ENCODE measurements at places on chromosomes 6 and 20. TPM values are rescaled to one million over a fixed set of nuclear protein-coding genes. Genes with fewer than 3 reads are reported as not detected.

ENPP1 gene
- total RNA-seq, result 14.7 TPM

C6orf47 gene
- 15.2 TPM for total RNA-seq

GRCh38 chr6:8831366-8832152, 396.2 kb upstream of the SLC35B3 start:
- H3K27me3 ChIP-seq, result no peaks in the 10 kb centered on the region
- no peak overlapping the region for H3K4me3 ChIP-seq
- DNase-seq, result no peak
- H3K36me3 ChIP-seq, result no peaks in the 10 kb centered on the region
- H3K27ac ChIP-seq, result no peak overlapping the region

- no peaks in the 10 kb centered on the region for H3K27me3 ChIP-seq
- no peak for DNase-seq
- no peak overlapping the region for H3K27ac ChIP-seq
- H3K36me3 ChIP-seq, result peaks cover 6% of the 10 kb centered on the region
Measured at GRCh38 chr20:36243726-36244125, 7.4 kb downstream of the AAR2 start.

GTSF1L gene
- total RNA-seq, result not detected

DNA sequence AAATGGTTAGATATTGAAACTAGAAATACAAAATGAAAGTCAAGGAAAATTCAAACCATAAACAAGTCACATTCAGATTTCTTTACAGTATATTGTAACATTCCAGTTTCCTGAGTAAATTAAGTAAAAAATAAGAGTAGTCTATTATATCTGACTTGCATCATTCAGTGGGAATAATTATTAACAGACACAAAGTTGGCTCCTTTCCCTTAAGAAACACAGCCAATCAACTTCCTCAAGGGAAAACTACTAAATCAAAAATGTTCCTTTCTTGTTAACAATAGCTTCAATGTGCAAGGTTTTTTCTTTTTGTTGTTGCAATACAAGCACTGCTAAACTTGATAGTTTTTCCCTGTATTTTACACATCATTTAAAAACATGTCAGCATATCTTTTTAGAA, 33.2 kb downstream of the DNAAF9 start:
- H3K36me3 ChIP-seq, result peaks cover 40% of the 10 kb centered on the region
- no peaks in the 10 kb centered on the region for H3K27me3 ChIP-seq
- no peaks in the 10 kb centered on the region for H3K4me1 ChIP-seq

GRCh38 chr20:20446001-20446400, 78.1 kb downstream of the INSM1 start:
- H3K4me3 ChIP-seq, result no peak overlapping the region
- no peaks in the 10 kb centered on the region for H3K27me3 ChIP-seq
- no peaks in the 10 kb centered on the region for H3K4me1 ChIP-seq
- DNase-seq, result no peak
- H3K36me3 ChIP-seq, result no peaks in the 10 kb centered on the region

ECT2L gene
- not detected for total RNA-seq

ARMH2 gene
- total RNA-seq, result not detected

DNA sequence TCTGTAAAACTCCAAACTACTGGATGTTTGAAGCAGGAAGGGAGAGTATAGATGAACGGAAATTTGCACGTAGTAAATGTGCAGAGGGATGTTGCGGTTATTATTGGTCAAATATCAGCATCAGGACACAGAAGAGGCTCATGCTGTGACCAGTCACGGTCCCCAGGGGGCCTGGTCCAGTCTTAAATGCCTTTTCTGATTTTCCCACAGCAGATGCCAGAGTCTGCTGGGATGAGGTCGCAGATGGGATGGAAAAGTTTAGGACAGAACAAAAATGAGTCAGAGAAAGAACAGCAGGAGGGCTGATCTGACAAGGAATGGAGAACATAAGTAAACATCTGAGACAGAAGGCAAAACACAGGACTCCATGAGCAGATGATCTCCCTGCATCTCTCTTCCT, 11.7 kb upstream of the SIRPG start:
- DNase-seq, result no peak
- no peak overlapping the region for H3K4me3 ChIP-seq
- H3K36me3 ChIP-seq, result no peaks in the 10 kb centered on the region
- H3K27me3 ChIP-seq, result no peaks in the 10 kb centered on the region
- H3K4me1 ChIP-seq, result no peaks in the 10 kb centered on the region
- no peak overlapping the region for H3K27ac ChIP-seq

- no peak overlapping the region for H3K4me3 ChIP-seq
- H3K27ac ChIP-seq, result no peak overlapping the region
- H3K27me3 ChIP-seq, result no peaks in the 10 kb centered on the region
- no peak for DNase-seq
- no peaks in the 10 kb centered on the region for H3K4me1 ChIP-seq
- H3K36me3 ChIP-seq, result no peaks in the 10 kb centered on the region
Measured at GRCh38 chr20:18066421-18067333, 9.0 kb upstream of the OVOL2 start.

- no peak for DNase-seq
- no peaks in the 10 kb centered on the region for H3K36me3 ChIP-seq
- H3K4me1 ChIP-seq, result no peaks in the 10 kb centered on the region
- H3K27me3 ChIP-seq, result no peaks in the 10 kb centered on the region
- H3K27ac ChIP-seq, result no peak overlapping the region
Measured at GRCh38 chr20:63782521-63782971, 43.0 kb downstream of the SLC2A4RG start.

DNA sequence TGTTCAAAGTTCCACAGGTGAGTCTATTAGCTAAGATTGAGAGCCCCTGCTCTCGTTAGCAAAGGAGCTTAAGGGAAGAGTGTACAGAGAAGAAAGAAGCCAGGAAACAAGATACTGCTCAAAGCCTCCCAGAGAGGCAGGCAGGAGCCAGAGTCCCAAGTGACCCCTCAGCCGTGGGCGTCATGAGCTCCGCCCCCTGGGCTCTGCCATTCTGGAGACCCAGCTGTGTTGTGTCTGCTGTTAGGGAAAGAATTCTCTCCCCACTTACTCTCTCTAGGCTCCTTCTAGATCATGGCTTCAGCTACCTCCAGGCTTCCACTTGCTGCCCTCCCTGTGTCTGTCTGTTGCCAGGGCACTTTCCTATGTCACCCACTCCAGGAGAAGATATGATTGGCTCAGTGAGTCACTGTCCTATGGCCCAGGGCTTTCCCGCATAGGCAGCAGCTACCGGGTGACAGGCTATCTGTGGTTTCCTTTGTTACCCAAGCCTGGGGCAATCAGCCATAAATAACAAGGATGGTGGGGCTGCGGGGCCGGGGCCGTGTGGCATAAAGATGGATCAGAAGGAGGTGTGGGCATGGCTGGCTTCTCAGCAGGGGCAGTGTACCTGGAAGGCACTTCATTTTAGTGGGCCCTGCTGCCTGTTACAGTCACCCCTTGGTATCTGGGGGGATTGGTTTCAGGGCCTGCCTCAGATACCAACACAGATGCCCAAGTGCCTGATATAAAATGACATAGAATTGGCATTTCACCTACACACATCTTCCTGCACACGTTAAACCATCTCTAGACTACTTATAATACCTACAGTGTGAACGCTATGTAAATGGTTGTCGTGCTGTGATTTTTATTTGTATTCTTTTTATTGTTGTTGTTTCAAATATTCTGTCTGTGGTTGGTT, 118.9 kb downstream of the ARMC2 start:
- no peaks in the 10 kb centered on the region for H3K27me3 ChIP-seq
- no peaks in the 10 kb centered on the region for H3K36me3 ChIP-seq
- no peak for DNase-seq
- H3K27ac ChIP-seq, result no peak overlapping the region
- no peak overlapping the region for H3K4me3 ChIP-seq
- no peaks in the 10 kb centered on the region for H3K4me1 ChIP-seq

DNA sequence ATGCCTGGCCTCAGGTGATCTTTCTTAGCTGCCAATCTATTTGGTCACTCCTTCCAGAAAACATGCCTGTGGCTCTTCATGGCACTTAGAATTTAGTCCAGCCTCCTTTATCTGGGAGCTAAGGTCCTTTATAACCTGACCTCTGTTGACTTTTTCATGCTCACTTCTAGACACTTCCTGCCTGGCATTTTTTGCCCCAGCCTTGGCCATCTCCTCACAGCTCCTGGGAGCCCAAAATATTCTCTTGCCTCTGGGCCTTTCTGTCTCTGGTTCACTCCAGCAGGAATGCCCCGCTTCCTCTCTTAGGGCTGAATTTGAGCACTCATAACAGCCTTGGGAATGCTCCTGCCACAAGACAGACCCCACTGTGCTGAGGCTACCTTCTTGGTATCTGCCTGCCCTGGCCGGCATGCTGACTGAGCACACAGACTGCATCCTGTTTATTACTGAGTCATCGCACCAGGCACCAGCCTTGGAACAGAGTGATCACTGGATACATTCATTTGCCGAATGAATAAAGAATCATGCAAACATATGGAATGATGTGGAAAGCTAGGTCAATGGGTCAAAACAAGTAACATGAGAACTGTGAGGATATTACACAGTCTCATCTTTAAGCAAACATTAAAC, 5.8 kb upstream of the EEF1E1 start:
- no peaks in the 10 kb centered on the region for H3K4me1 ChIP-seq
- no peak overlapping the region for H3K27ac ChIP-seq
- H3K27me3 ChIP-seq, result no peaks in the 10 kb centered on the region
- no peak overlapping the region for H3K4me3 ChIP-seq
- no peak for DNase-seq

SLC22A7 gene
- total RNA-seq, result not detected

CLDN20 gene
- total RNA-seq, result not detected

GRCh38 chr6:33974471-33974870, 170.7 kb upstream of the MLN start:
- no peak for DNase-seq
- H3K4me1 ChIP-seq, result no peaks in the 10 kb centered on the region
- no peaks in the 10 kb centered on the region for H3K36me3 ChIP-seq
- H3K27ac ChIP-seq, result no peak overlapping the region

CPXM1 gene
- total RNA-seq, result 19.4 TPM

SCGN gene
- not detected for total RNA-seq

FOXF2 gene
- 1.2 TPM for total RNA-seq

- H3K4me1 ChIP-seq, result no peaks in the 10 kb centered on the region
- H3K27me3 ChIP-seq, result no peaks in the 10 kb centered on the region
- no peak overlapping the region for H3K4me3 ChIP-seq
- H3K36me3 ChIP-seq, result no peaks in the 10 kb centered on the region
- H3K27ac ChIP-seq, result no peak overlapping the region
- peak; percentile 77 for DNase-seq
Measured at GRCh38 chr20:61030130-61030529, 221.9 kb upstream of the CDH4 start.

- H3K27ac ChIP-seq, result no peak overlapping the region
- DNase-seq, result no peak
- H3K27me3 ChIP-seq, result no peaks in the 10 kb centered on the region
- peaks cover 10% of the 10 kb centered on the region for H3K4me1 ChIP-seq
- H3K36me3 ChIP-seq, result no peaks in the 10 kb centered on the region
Measured at GRCh38 chr6:5695260-5696245, 311.2 kb downstream of the NRN1 start.

GRCh38 chr6:127516662-127517273, 2.4 kb downstream of the MTCL3 start:
- peaks cover 33% of the 10 kb centered on the region for H3K4me1 ChIP-seq
- peak overlapping the region; percentile 57 for H3K4me3 ChIP-seq
- no peaks in the 10 kb centered on the region for H3K36me3 ChIP-seq
- H3K27ac ChIP-seq, result peak overlapping the region; percentile 1
- DNase-seq, result no peak

DDX43 gene
- 0.49 TPM for total RNA-seq

DNA sequence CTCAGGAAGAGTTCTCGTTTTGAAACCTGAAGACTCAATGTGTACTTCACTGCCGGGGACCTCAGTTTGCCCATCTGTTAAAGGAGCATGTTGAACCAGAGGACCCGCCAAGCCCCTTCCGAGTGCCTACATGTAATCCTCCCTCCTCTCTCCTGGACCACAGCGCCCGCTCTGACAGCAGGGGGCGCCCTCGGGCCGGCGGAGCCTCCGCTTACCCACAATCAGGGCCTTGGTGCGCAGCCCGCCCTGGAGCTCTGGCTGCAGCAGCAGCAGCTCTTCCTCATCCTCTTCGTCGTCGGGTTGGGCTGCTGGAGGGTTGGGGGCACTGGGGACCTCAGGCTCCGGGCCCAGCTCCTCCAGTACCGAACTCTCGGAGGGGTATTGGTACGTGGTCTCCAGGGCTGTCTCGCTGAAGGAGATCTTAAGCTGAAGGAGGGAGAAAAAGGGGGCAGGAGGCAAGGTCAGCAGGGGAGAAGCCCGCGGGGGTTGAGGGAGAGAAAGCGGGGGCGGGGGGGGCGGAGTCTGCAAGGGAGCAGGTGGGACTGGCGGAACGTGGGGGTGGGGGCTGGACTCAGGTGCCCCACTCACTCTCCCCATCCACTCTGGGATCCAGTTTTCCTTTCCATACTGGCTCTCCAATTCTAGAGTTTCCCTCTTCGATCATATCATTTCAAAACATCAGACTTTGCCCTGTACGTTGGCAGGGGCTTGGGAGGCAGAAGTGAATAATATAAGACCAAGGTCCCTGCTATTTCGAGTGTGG, 6.3 kb upstream of the DHX16 start:
- peaks cover 60% of the 10 kb centered on the region for H3K4me1 ChIP-seq
- H3K27me3 ChIP-seq, result no peaks in the 10 kb centered on the region
- no peak for DNase-seq
- H3K27ac ChIP-seq, result peak overlapping the region; percentile 92
- peak overlapping the region; percentile 21 for H3K4me3 ChIP-seq

DNA sequence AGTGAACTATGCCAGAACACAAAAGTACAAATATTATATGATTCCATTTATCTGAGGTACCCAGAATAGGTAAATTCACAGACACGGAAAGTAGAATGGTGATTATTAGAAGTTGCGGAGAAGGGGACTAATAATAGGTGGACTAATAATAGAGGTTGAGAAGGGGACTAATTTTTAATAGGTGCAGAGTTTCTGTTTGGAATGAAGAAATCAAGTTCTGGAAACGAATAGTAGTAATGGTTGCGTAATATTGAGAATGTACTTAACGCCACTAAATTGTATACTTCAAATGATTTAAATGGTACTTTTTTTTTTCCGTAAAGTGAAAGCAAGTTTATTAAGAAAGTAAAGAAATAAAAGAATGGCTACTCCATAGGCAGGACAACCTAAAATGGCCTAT, 33.2 kb downstream of the B4GALT5 start:
- no peaks in the 10 kb centered on the region for H3K36me3 ChIP-seq
- H3K4me1 ChIP-seq, result peaks cover 70% of the 10 kb centered on the region
- H3K4me3 ChIP-seq, result no peak overlapping the region
- H3K27ac ChIP-seq, result no peak overlapping the region
- no peak for DNase-seq

DNA sequence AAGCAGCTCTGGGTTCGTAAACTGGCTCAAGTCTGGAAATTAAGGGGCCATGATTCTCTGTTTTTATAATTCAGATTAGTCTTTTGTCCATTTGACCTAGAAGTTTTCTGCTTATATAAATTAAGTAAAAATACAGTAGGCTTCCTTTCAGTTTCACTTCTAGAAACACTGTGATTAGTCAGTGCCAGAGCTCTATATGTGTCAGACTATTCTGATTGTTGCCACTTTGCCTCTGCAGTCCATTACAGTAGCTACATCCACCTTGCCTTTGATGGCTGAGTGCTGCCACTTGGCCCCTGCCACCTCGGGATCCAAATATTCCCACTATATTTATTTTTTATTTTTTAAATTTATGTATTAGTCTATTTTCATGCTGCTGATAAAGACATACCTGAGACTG, 7.9 kb downstream of the ZC2HC1B start:
- no peaks in the 10 kb centered on the region for H3K4me1 ChIP-seq
- no peak for DNase-seq
- no peak overlapping the region for H3K27ac ChIP-seq
- no peaks in the 10 kb centered on the region for H3K27me3 ChIP-seq
- no peak overlapping the region for H3K4me3 ChIP-seq

GOPC gene
- total RNA-seq, result 19.9 TPM

- no peaks in the 10 kb centered on the region for H3K4me1 ChIP-seq
- no peaks in the 10 kb centered on the region for H3K36me3 ChIP-seq
- no peak for DNase-seq
- no peaks in the 10 kb centered on the region for H3K27me3 ChIP-seq
- H3K4me3 ChIP-seq, result no peak overlapping the region
- H3K27ac ChIP-seq, result no peak overlapping the region
Measured at GRCh38 chr6:70844301-70844700, 112.6 kb downstream of the B3GAT2 start.

Data from vagina (tissue), 2 donors.